NCI-H146 (cell line): ENCODE measurements at places on chromosomes 4 and X.

DNA sequence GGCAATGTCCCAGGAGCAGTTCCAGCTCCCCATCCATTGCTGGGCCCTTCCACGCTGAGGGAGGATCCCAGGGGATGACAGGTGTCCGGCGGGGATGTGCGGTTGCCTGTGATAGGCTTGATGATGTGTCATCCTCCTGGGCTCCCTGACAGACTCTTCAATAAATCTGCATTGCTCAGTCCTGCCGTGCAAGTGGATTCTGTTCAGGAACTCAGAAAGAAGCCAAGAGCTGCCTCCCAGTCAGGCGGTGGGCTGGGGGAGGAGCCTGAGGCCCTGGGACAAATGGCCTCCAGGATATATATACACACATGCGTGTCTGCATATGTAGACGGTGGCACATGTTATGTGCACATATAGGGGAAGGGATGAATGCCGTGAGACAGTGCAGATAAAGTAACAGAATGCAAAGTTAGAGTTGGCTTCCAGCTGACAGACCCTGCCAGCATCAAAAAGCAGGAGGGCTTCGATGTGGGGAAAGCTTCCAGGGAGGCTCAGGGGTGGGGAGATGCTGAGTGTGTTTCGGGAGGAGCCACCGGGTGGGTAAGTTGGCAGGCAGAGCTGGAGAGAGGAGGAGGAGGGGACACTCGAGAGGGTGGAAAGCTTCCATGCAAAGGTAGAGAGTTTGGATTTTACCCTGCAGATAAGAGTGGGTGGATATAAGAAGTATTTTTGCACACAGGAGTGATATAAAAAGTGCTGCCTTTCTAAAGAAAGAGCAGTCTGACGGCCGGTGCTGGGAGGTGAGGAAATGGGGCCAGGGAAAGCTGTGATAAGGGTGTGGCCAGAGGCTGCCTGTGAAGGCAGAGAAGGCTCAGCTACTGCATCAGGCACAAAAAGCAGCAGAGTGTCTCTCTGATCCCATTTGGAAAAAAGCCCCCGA lies 28.5 kb upstream of the CRMP1 start:
- no peak for DNase-seq

- DNase-seq, result no peak
These were observed 799.5 kb downstream of the RPA4 start for GRCh38 chrX:97682991-97683840.

- DNase-seq, result peak; percentile 55
These were observed 637 bp downstream of the AMER1 start for GRCh38 chrX:64204701-64205440.

- no peak for DNase-seq
These were observed 18.6 kb downstream of the TBC1D1 start for GRCh38 chr4:37909332-37910090.

- peak; percentile 16 for DNase-seq
These were observed 96.2 kb downstream of the UGT8 start for GRCh38 chr4:114694770-114695169.

DNA sequence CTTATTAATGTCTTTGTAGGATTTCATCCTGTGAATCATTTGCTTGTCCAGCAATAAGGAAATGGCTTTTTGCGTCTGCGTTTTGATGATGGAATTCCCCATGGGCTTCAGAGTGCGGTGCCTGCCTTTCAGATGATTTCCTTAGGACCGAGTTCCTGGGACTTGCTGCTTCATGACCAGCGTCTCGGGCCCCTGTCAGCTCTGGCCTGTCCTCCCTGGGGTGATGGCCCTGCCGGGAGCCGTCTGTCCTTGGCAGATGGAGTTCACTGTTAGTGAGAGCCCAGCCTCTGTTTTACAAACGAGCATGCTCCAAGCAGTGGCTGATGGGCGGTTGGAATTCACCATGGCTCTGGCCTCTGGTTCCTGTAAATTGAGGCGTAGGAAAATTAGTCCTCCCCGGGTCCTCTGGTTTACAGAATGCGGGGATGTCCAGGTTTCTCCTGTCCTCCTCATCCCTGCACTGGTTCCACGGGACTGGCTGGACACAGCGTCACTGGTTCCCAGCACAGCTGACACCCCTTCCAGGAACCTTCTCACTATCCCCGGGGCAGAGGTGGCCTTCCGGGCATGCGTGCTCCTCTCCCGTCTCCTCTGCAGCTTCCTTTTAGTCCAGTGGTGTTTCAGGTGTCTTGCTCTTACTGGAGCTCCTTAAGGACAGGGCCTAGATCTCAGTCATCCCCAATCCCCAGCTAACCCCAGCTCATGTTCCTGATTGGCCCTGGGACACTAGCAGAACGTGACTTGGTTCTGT lies 34.9 kb downstream of the TBC1D14 start:
- no peak for DNase-seq

DNA sequence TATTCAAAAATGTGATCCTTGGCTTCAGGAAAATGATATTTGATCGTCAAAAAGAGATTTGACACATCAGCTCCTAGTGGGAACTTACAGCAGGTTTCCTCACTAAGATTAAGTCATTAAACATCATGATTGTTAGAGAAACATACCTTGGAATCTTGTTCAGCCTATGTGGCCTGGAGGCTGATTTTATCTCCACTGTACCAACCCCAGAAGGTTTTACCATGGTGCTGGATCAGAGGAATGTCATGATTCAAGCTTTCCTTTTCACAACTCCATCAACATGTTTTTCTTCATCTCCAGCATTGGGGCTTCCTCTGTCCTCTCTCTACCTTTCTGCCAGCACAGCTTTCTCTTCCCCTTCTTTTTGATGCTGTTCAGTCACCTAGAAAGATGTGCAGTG lies 68.4 kb upstream of the MID1IP1 start:
- no peak for DNase-seq
